Posterior cingulate gyrus (tissue), 11 donors: ENCODE measurements at places on chromosomes 4 and X.

DNA sequence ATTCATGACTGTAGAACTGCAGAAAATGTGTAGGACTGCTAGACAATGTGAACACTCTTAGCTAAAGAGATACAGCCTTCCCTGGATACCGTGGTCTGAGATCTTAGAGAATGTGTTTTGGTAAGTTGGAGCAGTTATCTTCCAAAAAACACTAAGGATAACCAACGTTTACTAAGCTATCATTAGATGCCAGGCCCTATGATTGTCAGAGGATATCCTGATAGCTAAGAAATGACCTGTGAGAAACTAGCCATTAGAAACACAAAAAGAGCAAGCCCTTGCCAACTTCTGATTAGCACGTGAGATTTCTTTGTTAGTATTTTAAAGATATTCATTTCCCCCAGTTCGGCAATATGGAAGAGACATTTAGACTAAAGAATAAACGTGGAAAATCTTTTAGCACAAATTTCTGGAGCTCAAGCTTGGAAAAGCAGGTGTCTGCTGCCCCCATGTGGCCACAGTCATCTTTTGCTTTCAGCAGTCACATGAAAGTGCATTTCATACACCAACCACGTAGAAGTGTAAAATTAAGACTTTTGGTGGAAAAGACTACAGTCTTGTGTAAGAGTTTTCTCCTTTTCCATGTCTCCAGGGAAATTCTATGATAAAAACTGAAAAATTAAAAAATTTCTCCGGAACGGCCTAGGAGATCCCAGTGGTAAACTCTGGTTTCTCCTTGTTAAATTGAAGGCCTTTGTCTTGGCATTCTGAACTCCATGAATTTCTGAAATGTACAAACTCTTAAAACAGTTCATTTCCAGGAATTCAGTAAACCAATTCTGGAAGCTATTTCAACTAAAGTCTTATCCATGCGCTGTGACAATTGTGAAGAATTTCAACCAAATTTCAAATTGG, 136.4 kb downstream of the ZNF674 start:
- DNase-seq = peak; percentile 69

DNA sequence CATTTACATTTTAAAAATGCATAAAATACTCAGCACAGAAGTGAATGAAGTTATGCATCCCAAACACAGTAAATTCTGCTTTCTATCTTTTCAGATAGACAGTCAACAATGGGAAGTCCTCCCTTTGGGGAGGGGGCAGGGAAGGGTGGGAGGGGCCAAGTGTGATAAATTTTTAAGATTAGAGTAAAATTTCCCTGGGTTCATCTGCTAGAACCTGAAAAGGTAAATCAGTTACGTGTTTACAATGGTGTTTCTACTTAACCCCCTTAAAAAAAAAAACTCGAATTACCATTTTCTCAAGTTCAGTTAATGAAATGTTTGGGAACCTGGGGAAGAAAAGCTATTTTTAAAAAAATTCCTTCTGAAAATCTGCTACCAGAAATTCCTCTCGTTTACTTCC, 9.1 kb downstream of the PITX2 start:
- no peak for DNase-seq

DNA sequence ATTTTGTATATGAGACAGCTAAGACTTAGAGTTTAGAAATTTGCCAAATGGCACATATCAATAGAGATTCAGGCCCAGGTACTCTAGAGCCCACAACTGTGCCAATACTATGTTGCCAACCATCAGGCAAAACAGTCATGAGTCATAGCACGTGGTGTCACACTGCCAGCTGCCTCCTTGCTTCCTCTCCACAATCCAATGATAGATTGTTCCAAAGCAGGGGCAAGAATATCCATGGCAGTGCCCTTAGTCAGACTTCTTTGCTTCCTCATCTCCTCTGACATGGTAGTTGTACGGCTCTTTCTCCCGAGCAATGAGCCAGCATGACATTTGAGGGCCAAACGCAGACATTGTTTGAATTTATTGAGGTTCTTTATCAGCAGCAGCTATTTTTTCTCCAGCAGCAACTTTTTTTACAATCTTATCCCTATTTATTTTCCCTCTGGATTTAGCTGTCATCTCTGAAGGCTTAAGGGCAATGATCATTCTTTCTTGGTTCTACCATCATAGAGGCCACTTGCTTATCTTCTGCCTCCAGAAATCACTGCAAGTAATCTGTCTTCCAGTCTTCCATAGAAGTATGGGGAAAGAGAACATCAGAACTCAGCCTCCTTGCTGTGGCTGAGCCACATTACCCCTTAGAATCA, 169.7 kb downstream of the COL4A6 start:
- no peak for DNase-seq

DNA sequence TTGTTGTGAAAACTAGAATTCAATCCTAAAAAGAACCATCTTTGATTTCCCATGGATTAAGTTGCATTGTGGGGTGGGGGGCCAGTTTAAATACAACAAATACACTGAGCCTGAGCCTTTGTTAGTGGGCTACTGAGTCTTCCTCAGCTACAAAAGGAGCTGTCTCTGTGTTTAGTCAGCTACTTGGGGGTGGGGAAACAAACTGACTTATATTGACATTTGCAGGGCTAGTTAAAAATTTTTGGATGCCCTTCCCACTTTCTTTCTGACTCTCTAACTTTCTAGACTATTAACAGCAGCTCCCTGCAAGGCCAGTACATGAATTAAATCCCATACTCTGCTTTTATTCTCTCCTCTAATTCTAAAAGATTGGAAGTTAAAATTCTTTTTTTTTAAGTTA, 32.5 kb upstream of the FHDC1 start:
- no peak for DNase-seq

DNA sequence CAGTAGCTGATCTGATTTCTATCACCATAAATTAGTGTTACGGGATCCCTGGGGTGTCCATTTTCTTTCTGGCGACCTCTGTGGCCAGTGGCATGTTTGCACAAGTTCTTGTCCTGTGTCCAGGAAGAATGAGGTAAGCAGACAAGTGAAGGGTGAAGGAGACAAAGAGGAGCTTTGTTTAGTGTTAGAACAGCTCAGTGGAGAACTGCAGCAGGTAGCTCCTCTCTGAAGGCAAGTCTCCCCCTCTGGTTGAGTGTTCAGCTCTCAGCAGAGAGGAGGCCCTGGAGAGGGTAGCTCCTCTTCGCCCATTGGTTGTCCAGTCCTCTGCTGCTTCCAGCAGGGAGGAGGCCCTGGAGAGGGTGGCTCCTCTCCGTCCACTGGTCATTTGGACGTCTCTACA, 47.2 kb downstream of the DMP1 start:
- no peak for DNase-seq

DNA sequence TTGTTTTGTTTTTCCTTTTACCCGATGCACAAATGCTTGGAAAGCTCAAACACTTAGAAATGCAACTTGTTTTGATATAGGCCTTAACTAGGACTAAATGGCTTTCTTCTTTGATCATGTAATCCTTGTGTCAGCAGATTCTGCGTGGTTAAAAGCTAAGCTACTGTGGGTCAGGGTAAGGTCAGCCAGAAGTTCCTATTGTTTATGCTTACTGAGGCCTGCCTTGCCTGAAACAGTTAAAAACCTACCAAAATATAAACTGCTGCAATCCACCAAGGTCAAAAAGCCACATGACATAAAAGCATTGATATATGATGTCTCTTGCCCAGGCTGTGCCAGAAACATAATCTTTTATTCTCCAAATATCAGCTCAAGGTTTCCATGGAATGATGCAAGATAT, 223.4 kb downstream of the FAM47B start:
- no peak for DNase-seq

DNA sequence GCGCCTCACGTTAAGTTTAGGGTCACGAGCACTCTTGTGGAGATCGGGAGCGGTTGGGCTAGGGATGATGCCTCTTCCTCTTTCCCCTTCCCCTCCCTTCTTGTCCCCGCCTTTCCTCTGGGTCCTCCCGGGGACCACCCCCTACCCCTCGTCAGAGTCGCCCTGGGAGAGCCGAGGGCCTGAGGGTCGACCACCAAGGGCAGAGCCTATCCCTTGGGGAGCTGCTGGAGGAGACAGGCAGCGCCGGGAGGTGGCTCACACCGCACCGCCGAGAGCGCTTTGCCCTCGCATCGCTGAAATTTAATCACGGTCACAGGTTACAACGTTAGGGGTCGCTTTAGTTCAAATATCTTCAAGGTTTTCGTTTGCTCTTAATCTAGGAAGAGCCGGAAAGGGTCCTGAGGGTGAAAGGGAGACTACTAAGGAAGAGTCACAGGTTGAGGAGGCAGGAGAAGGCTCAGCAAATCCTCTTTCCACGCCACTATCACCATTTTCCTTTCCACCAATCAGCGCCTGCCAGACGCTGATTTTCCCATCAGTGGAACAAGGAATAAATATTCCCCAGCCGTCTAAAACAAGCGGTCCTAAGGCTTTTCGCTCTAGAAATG, 528 bp upstream of the SNCA start:
- DNase-seq = peak; percentile 81

DNA sequence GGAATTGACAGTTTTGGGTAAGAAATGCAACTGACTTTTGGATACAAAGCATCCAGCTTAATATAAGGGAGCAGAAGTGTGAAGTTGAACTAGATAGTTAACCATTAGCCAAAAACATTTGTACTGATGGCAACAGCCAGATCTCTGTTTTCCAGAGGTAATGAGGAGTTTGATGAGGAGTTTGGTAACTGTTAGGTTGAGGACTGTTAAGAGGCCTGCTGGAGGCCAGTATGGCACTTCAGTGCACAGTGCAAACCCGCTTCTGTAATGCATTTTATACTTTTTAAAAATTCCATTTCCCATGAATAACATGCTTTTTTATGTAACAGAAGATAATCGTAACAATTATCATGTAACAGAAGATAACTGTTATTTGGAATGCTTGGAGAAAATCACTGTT, 30.0 kb downstream of the CDKL5 start:
- no peak for DNase-seq

DNA sequence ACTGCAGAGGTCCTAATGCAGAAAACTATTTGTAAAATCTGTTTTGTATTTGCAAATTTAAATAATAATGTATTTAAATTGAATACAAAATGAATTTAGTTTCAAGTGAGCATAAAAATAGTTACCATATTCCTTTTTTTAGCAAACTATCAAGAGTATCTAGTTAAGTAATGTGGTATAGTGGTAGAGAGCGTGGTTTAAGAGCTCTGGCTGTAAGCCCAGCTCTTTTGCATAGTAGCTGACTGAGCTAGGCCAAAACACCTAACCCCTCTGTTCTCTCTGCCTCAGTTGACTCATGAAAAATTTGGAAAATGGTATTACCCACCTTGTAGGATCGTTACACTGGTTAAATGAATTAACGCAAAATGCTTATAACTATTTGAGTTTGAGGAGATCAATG, 18.1 kb upstream of the ADAD1 start:
- DNase-seq = no peak

GRCh38 chr4:156970501-156971164, 966 bp downstream of the PDGFC start:
- DNase-seq = peak; percentile 93

DNA sequence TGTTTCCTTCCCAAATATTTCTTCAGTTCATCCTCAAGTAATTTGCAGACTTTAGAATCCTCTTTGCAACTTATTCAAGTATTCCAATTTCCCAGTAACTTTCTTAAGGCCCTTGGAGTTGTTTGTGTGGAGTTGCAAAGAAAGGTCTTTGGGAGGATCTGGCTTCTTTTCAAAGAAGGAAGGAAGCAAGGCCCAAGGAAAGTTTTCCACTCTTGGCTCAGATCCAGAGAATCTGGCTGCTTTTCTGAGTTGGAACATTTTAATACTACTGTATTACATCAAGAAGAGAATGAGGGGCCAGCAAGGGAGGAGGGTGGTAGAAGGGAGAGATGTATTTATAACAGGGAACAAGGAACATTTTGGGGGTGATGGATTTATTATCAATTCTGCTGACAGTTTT, 10.5 kb downstream of the CDX4 start:
- no peak for DNase-seq

DNA sequence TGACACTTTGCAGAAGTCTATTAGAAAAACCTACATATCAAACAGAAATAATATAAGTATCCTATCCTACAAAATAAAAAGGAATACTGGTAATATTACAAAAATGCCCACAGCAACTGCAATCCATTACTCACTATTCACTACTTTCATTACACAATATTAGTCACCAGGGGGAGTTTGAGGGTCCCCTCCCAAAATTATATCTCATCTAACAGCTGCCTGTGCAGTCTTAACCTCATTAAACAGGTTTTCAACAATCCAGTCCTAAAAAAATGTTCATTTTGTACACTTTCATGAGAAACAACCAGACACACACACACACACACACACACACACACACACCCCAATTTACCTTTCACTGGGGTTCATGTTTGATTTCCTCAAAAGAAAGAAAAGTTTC, 2.9 kb downstream of the CLOCK start:
- no peak for DNase-seq

DNA sequence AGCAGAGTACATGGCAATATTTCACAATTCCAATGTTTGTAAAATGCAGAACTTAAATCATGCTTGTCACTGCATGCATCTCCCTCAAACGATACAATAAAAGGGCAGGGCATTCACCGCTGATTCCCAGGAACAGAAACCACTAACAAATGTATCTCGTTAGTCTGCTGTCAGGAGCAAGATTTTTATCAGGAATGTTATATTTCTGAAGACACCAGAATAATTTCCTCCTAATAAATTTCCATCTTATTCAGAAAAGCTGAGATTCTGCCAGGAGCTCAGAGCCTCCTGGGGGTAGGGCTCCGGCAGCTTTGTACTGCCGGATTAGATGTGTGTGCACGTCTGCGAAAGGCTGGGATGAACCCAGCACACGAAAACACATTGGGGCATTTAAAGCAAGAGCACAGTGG, 54.0 kb upstream of the LDB2 start:
- no peak for DNase-seq

DNA sequence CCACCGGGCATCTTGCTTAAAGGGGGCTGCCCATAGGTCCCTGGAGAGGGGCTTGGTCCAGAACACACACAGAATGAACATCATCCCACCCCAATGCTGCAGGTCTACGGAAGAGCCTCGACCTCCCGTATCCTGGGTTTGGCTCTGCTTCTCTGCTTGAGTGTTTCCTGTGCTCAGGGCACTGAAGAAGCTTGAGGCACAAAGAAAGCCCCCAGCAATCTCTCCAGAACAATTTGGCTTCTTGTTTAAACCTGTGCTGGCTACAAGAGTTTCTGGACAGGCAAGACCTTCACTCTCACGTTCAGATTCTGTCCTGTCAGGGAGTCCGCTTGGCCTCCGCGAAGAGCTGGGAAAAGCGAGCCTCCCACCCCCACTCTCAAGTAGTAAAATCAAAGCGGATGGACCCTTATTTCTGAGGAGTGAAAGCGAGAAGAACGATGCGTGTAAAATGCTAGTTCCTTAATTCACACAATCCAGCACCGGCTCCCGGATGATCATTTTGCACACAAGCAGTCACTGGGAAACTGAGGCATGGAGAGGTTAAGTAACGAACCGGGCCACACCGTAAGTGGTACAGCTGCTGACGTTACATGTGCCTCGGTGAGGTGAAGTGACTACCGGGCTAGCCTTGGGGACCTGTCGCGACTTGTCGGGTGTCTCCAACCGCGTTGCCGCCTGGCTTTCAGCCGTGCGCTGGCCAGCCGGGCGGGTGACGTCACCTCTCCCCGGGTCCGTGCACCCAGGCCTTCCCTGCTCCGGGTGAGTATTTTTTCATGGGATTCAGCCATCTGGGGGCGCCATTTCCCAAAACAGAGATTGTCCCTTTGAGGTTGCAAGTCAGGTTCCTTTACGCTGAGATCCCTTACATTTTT, 3.1 kb upstream of the SFRP2 start:
- DNase-seq = peak; percentile 83

- no peak for DNase-seq
Observed at GRCh38 chr4:36966756-36967460, 277.6 kb upstream of the NWD2 start.

- DNase-seq = no peak
Observed at GRCh38 chrX:40485102-40485826, 95.5 kb upstream of the ATP6AP2 start.

- DNase-seq = no peak
Observed at GRCh38 chr4:162017863-162018262, 145.9 kb downstream of the FSTL5 start.
